ENCODE measurements at places on chromosomes 12 and 14. TPM values are rescaled to one million over a fixed set of nuclear protein-coding genes. Genes with fewer than 3 reads are reported as not detected.
A peak's percentile ranks its signal among the peaks of the same experiment; 100 is the strongest.

The CFAP54 gene
- 0.56 TPM for total RNA-seq

The C12orf54 gene
- total RNA-seq = 1.9 TPM

GRCh38 chr12:60832290-60832689 is 1236.5 kb downstream of the SLC16A7 start:
- peak; percentile 16 for DNase-seq

- DNase-seq = no peak
These were observed 14.1 kb downstream of the P2RX2 start for GRCh38 chr12:132632521-132633228.

DNA sequence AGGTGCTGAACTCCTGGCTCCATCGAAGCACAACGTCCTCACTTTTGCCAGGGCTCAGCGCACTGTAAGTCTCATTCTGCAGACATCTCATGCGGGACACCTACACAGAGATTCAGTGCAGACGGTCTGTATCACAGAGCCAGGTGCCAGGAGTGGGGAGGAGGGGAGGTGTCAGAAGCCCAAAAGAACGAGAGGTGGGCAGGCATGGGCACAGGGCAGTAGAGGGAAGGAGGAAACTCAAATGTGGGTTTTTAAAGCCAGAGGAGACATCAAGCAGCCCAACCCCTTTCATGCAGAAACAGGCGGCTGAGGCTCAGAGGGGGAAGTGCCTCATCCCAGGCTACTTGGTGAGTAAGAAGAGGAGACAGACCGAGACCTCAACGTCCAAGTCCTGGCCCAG is 2.5 kb upstream of the LPAR5 start:
- DNase-seq = no peak

DNA sequence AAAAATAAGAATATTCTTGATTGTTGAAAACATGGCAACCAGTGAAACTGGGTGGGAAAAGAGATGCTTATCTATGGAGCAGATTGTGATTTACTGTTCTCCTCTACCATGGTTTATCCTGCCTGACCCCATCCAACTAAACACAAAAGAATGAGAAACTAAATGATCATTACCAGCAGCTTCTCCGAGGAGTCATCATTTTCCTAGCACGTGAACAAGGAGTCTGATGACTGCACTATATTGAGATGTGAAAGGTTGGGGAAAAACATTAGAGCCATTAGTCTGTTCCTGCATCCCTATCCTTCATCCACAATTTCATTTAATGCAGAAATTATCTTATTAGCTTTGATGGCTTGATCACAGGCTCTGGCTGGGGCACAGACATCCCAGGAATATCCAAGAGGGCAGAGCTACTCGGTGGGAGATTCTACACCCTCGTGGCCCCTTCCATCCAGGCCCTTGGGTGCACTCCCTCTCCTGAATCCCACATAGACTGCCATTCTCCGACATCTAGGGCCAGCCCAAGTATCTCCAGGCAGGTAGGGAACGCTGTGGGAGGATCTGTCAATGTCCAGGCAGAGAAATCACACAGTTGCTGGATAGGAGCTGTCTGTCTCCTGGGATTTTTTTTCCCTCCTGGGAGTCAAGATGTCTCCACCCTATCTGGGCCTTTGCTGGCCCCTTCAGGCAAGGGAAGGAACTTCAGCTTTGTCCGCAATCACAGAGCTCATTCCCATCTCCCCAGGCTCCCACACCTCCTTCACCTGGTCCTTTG is 43.3 kb upstream of the DHRS4 start:
- peak; percentile 75 for DNase-seq
